Tibial artery (tissue), 4 donors: ENCODE measurements at places on chromosomes 6 and 20.

DNA sequence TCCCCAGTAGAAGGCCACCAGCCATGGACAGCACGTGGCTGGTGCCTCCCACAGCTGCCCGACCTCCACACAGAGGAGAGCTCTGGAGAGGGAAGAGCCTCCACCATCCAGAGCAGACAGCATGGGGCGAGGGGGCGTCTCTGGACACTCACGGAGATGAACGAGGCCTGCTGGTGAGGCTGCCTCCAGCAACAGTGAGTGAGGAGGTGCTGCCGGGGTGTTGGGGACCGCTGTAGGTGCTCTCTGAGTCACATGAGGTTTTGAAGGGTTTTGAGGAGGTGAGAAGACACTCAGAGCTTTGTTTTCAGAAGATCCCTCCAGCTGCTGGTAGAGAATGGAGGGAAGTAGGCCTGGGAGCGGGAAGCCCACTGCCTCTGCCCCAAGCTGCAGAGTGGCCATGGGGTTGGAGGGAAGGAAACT lies 65.6 kb downstream of the THBS2 start:
- H3K36me3 ChIP-seq: no peaks in the 10 kb centered on the region
- peaks cover 7% of the 10 kb centered on the region for H3K4me1 ChIP-seq
- peak overlapping the region; percentile 79 for H3K27ac ChIP-seq
- DNase-seq: no peak
- H3K27me3 ChIP-seq: no peaks in the 10 kb centered on the region

- peak overlapping the region; percentile 48 for H3K27ac ChIP-seq
- H3K27me3 ChIP-seq: no peaks in the 10 kb centered on the region
- H3K4me3 ChIP-seq: no peak overlapping the region
- H3K36me3 ChIP-seq: no peaks in the 10 kb centered on the region
- DNase-seq: no peak
Measured at GRCh38 chr6:34318499-34319470, 70.0 kb upstream of the SMIM29 start.

- no peak overlapping the region for H3K4me3 ChIP-seq
- H3K36me3 ChIP-seq: no peaks in the 10 kb centered on the region
- no peaks in the 10 kb centered on the region for H3K27me3 ChIP-seq
- H3K27ac ChIP-seq: no peak overlapping the region
Measured at GRCh38 chr6:127880429-127880828, 20.4 kb downstream of the THEMIS start.

DNA sequence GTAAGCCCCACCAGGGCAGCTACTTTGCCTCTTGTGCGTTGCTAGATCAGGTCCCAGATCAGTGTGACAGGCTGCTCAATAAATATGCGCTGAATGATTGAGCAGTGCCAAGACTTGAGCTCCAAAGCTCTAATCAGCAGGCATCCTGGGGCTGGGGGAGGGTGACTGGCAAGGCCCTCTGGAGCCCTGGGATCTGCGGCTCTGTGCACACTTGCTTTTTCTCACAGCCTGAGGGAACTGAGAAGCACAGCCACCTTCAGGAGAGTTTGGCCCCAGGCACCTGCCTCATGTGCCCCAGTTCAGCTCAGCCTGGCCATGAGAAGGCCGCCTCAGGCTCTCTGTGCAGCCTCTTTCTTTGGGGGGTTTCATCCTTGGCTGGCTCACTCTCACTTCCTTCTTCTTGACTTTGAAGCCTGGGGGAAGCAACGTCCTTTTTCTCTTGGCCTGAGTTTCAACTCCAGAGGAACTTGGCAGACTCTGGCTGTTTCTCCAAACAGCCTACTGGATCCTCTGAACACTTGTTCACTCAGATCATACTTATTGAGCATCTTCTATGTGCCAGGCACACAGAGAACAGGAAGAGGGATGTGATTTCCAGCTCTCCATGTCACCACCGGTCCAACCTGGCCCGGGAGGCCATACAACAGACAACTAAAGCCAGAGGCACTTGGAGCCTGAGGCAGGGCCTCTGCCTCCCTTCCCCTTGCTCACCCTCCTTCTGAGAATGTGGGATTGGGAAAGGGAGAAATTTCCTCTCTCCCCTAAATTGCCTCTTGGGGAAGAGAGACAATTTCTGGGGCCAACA lies 114.0 kb downstream of the VEGFA start:
- no peak overlapping the region for H3K4me3 ChIP-seq
- no peak for DNase-seq
- no peak overlapping the region for H3K27ac ChIP-seq
- no peaks in the 10 kb centered on the region for H3K36me3 ChIP-seq
- no peaks in the 10 kb centered on the region for H3K27me3 ChIP-seq

DNA sequence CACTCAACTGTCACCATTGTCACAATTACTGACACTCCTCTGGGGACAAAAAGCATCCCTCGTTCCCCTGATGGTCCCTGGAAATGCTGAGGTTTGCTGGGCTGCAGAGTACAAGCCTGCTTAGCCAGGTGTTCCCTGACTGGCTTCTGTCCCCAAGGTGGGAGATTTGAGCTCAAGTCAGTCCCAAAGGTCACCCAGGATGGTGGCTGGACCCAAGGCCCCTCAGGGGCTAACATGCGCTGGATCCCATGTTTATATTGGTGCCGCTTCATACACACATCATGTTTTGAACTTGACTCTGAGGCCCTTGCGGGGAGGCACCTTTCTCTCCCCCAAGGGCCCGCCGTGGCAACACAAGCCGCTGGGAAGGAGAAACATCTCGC lies 44.2 kb downstream of the PMEPA1 start:
- no peaks in the 10 kb centered on the region for H3K36me3 ChIP-seq
- no peak overlapping the region for H3K4me3 ChIP-seq

DNA sequence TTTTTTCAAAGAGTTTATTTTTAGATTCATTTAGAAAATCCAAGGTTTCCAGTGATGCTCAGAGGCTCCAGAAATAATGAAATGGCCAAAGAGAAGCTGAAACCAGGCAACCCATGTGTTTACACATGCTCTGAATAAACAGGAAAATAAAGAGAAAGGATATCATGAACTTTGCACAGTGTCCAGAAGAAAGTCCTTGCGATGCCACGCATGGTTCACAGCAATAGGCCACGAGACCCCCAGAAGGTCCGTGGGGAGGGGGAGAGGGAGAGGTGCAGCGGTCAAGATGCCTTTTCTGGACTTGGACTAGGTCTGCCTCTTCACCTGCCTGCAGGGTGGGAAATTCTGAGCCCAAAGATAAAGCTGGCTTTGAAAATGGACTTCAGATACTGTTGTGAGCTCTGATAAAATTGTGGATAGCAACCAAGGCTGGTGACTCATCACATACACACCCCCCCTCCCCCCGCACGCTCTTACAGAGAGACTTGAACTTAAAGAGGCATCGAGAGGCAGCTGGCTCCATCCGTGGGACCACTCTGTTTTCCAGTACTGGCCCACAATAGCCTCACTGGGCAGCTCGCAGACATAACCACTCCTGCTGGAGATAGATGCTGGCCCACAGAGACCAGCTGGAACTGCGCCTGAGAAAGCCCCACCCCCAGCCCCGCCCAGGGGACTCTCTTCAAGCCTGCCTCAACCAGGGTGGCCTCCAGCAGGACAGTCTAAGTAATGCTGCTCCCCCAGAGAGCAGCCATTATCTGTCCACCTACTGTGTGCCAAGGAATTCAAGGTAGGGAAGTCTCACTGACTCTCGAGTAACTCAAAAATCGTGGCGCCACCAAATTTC lies 21.2 kb upstream of the NFATC2 start:
- peaks cover 55% of the 10 kb centered on the region for H3K4me1 ChIP-seq
- DNase-seq: peak; percentile 74
- no peaks in the 10 kb centered on the region for H3K27me3 ChIP-seq
- H3K36me3 ChIP-seq: no peaks in the 10 kb centered on the region
- H3K4me3 ChIP-seq: peak overlapping the region; percentile 61

GRCh38 chr20:54345301-54345724 lies 130.1 kb upstream of the DOK5 start:
- H3K36me3 ChIP-seq: no peaks in the 10 kb centered on the region
- H3K27ac ChIP-seq: no peak overlapping the region
- no peaks in the 10 kb centered on the region for H3K27me3 ChIP-seq
- DNase-seq: no peak

DNA sequence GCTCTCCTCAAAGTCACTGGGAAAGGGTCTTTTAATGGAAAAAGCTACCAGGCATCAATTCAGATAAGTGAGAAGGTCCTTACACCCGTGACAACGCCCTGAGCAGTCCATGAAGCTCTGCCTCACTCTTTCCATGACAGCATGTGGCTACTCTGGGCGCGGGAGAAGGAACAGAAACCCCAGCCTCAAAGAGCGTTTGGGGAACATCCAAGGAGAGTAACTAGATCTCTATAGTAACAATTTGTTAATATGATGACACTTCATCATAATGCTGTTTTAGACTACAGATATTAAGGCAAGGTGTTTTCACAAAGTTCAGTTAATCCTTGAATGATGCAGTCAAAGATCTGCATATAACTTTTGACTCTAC lies 55.2 kb downstream of the KIF6 start:
- no peaks in the 10 kb centered on the region for H3K27me3 ChIP-seq
- H3K4me1 ChIP-seq: no peaks in the 10 kb centered on the region
- no peak for DNase-seq
- H3K4me3 ChIP-seq: no peak overlapping the region
- no peaks in the 10 kb centered on the region for H3K36me3 ChIP-seq

- no peak overlapping the region for H3K27ac ChIP-seq
- no peak for DNase-seq
- H3K36me3 ChIP-seq: no peaks in the 10 kb centered on the region
- no peaks in the 10 kb centered on the region for H3K4me1 ChIP-seq
- no peaks in the 10 kb centered on the region for H3K27me3 ChIP-seq
Measured at GRCh38 chr6:44327096-44327495, 13.9 kb upstream of the AARS2 start.

GRCh38 chr20:51961964-51962761 lies 159.8 kb upstream of the SALL4 start:
- H3K4me3 ChIP-seq: no peak overlapping the region
- H3K4me1 ChIP-seq: no peaks in the 10 kb centered on the region
- no peaks in the 10 kb centered on the region for H3K36me3 ChIP-seq
- peaks cover 2% of the 10 kb centered on the region for H3K27me3 ChIP-seq

GRCh38 chr6:148864941-148865340 lies 118.1 kb downstream of the UST start:
- no peak for DNase-seq
- no peak overlapping the region for H3K27ac ChIP-seq
- no peaks in the 10 kb centered on the region for H3K36me3 ChIP-seq

GRCh38 chr6:110566346-110567125 lies 90.1 kb upstream of the SLC22A16 start:
- no peaks in the 10 kb centered on the region for H3K36me3 ChIP-seq
- H3K27me3 ChIP-seq: no peaks in the 10 kb centered on the region
- H3K4me3 ChIP-seq: no peak overlapping the region

- no peaks in the 10 kb centered on the region for H3K4me1 ChIP-seq
- DNase-seq: peak; percentile 28
- H3K36me3 ChIP-seq: no peaks in the 10 kb centered on the region
- peak overlapping the region; percentile 22 for H3K4me3 ChIP-seq
- peak overlapping the region; percentile 51 for H3K27ac ChIP-seq
Measured at GRCh38 chr20:3980260-3981131, 34.9 kb downstream of the RNF24 start.

DNA sequence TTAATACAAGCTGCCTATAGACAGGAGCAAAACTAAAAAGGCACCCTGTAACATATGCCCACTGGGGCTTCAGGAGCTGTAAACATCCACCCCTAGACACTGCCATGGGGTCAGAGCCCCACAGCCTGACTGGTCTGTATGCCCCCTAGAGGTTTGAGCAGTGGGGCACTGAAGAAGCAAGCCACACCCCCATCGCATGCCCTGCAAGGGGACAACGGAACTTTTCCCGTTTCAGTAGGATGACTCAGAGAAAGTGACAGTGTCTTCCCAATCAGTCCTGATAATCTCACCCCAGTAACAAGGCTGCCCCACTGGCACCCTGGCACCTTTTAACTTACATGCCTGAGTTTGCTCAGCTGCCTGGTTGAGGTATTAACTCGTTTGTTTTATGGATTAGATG lies 35.9 kb downstream of the BEND3 start:
- no peak overlapping the region for H3K4me3 ChIP-seq
- H3K36me3 ChIP-seq: peaks cover under 1% of the 10 kb centered on the region
- H3K27ac ChIP-seq: no peak overlapping the region

DNA sequence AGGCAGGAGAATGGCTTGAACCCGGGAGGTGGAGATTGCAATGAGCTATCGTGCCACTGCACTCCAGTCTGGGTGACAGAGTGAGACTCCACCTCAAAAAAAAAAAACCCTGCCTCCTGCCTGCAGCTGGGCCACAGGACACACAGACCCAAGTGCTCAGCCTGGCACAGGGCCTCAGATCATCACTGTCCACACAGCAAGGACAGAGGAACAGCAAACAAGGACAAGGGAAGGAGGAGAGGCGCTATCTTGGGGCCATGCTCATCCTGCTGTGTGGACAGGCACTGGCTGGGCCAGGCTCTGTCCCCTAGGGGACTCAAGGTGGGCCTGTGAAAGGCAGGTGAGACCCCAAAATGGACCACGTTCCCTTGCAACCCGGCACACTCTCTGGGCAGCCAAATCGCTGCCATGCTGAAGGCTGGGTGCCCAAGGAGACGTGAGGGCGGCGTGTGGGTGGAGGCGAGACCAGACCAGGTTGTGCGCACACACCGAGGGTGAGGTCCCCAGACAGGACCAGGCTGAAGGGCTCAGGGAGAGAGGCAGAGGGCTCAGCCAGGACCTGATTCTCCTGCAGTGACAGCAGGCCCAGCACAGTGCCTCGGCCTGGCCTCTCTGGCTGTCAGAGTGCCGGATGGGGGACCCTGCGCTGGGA lies 9.1 kb downstream of the UCKL1 start:
- peak overlapping the region; percentile 68 for H3K27ac ChIP-seq
- no peak for DNase-seq
- no peak overlapping the region for H3K4me3 ChIP-seq
- peaks cover 41% of the 10 kb centered on the region for H3K36me3 ChIP-seq

- no peak overlapping the region for H3K4me3 ChIP-seq
- peaks cover 10% of the 10 kb centered on the region for H3K4me1 ChIP-seq
- H3K27me3 ChIP-seq: no peaks in the 10 kb centered on the region
- no peak for DNase-seq
- H3K27ac ChIP-seq: no peak overlapping the region
Measured at GRCh38 chr20:49993301-49993751, 10.5 kb downstream of the SNAI1 start.

DNA sequence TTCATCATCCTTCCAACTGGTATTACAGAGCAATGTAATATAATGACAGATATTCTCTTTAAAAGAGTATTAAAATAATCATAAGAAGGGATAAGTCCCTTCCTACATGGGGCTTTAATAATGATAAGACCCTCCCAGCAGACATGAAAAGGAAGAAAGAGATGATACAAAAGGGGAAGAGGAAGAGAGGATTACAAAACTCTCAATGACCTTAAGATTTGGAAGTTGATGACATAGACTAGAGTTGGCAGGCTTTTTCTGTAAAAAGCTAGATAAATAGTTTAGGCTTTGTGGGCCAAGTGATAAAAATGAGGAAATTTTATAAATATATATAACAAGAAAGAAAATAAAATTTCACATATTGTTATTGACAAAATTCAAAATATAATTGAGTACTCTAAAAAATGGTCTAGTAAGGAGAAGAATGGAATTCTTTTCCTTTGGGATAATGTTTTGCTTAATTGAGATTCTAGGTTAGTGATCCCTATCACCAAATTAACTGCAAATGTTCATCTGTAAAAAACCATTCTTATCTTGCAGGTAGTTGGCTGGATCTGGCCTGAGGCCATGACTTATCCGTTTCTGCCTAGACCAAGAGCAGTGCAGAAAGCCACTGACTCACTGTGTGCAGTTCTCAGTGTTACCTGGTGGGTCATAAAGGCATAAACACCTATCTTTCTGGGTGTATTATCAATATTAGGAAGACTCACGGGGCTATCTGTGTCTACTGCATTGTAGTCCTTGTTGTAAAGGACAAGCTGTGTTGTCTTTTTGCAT lies 11.0 kb downstream of the RIPOR2 start:
- H3K4me3 ChIP-seq: no peak overlapping the region
- no peak for DNase-seq
- no peak overlapping the region for H3K27ac ChIP-seq
- no peaks in the 10 kb centered on the region for H3K36me3 ChIP-seq

GRCh38 chr6:37218061-37218460 lies 39.5 kb upstream of the TBC1D22B start:
- H3K27ac ChIP-seq: no peak overlapping the region
- no peaks in the 10 kb centered on the region for H3K27me3 ChIP-seq
- H3K4me3 ChIP-seq: no peak overlapping the region
- no peak for DNase-seq
